Activated T-cell treated with anti-CD3 and anti-CD28 coated beads for 4 hours (primary cell): ENCODE measurements at places on chromosomes 13 and 19.

DNA sequence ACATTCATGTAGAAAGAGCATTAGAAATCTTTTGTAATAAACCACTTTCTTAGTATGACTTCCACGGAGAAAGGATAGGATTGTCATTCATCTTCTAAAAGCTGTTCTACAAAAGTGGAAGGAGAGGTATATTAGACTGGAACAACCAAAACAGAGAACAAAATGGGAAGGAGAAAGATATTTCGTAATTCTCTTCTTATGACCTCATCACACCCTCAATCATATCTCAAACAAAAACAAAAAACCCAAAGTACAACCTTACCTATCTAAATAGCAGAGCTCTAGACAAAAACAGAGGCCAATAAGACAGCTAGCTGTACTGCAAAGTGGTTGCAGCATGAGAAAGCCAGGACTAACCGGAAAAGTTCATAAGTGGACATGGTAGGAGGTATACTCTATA is 46.3 kb downstream of the DACH1 start:
- no peak for DNase-seq

DNA sequence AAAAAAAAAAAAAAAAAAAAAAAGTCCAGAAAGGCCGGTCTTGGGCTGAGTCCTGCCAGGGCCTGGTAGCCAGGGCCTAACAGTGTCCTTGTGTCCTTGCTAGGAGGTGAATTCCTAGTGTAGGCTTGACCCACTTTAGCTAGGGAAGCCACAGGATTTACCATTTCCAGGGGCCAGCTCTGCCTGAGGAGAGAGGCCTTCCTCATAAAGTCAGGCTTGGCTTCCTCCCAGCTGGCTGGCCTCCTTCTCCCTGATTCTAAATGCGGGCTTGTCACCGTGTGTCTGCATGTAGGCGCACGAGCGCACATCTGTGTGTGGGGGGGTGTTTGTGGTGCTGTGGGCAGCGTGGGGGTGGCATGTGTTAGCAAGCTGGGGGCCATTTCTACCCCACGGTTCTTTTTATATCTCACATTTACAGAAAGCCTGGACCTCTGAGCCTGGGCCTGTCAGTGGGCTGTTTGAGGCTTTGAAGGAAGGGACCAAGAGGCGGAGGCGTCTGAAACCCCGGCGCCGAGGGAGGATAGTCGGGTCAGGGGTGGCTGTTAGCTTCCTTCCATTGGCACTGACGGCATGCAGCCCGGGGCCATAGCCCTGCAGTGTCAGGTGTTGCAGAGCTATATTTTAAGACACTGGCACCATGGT is 31.7 kb downstream of the IER2 start:
- DNase-seq = peak; percentile 19

DNA sequence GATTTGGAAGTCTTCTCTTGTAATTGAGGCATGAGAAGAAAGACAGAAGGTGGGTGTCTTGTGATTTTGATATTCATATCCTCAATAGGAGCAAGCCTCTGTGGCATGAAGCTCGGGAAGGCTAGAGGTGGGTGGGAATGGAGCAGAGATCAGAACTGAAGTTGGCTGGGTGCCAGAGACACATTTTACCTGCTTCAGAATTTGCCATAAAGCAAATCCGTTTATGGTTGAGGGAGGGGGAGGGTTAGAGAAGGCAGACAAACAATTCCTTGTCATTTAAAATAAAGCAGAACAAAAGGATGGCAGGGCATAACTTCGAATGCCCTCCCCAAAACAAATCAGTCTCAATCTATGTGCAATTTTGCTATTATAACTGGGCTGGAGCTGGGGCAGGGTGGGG is 305.9 kb downstream of the KLF5 start:
- no peak for DNase-seq

- no peak for DNase-seq
Observed at GRCh38 chr13:32863596-32863995, 152.6 kb upstream of the KL start.

- DNase-seq = no peak
Observed at GRCh38 chr13:35179494-35179893, 237.4 kb downstream of the NBEA start.

DNA sequence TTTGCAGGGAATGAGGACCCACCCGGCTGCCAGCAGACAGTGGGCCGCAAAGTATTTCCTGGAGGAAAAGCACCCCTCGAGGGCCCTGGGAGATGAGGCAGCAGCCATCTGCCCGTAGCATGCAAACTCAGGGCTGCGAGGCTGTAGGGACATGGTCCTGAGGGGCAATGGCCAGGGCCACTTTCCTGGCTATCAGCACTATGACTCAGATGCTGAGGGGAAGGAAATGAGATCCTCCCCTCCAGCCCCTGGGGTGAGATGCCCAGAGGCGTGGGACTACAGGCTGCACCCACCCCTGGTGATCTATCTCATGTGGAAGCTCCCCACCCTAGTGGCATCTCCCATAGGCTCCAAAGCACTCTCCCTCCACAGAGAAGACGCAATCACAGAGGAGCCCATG is 80.1 kb downstream of the SLC7A1 start:
- no peak for DNase-seq

GRCh38 chr13:41859565-41859964 is 101.3 kb downstream of the VWA8 start:
- no peak for DNase-seq

- no peak for DNase-seq
Observed at GRCh38 chr19:54574527-54575056, 1.0 kb downstream of the LILRA2 start.
